Mesothelial cell of epicardium (in vitro differentiated cells): ENCODE measurements at places on chromosomes 2 and 18.

DNA sequence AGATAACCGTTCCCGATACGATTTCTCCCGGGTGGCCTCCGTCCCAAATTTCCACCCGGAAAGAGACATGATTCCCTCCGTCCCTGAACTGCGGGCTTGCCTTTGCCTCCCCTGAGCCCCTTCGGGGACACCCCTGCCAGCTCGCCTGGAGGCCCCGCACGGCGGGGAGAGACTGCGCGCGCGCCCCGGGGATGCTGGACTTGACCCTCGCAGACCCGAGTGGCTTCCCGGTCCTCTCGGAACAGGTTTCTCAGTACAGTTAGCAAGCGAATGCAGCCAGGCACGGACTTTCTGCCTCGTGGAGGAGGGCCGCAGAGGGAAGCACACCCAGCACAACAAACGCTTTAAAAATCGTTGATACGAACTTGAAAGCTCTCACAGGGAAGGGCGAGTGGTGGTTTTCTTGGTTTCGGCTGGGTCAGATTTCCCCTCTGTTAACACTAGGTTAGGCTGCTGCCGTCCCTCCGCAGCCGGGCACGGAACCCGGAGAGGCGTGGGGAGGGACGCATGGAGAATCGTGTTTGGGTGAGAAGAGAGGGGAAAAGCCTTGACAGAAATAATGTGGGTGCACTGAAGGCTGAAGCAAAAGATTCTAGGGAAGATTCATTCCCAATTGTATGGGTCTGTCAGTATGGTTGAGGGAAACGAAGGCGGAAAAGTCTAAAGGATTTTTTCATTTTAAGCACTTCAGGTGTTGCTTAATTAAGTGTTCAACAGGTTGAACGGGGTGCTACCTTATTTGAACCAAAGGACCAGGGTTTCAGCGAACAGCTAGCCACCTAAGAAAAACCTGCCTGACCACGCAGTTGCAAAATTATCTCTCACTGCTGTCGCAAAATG is 916 bp downstream of the TNFRSF11A start:
- peaks cover 88% of the 10 kb centered on the region for H3K27me3 ChIP-seq
- no peak for DNase-seq
- peaks cover 25% of the 10 kb centered on the region for H3K4me1 ChIP-seq

GRCh38 chr2:67290451-67291290 is 106.5 kb upstream of the ETAA1 start:
- H3K4me1 ChIP-seq: peaks cover 31% of the 10 kb centered on the region
- no peaks in the 10 kb centered on the region for H3K27me3 ChIP-seq
- no peaks in the 10 kb centered on the region for H3K36me3 ChIP-seq
- no peak overlapping the region for H3K4me3 ChIP-seq
- DNase-seq: no peak
- no peak overlapping the region for H3K27ac ChIP-seq

DNA sequence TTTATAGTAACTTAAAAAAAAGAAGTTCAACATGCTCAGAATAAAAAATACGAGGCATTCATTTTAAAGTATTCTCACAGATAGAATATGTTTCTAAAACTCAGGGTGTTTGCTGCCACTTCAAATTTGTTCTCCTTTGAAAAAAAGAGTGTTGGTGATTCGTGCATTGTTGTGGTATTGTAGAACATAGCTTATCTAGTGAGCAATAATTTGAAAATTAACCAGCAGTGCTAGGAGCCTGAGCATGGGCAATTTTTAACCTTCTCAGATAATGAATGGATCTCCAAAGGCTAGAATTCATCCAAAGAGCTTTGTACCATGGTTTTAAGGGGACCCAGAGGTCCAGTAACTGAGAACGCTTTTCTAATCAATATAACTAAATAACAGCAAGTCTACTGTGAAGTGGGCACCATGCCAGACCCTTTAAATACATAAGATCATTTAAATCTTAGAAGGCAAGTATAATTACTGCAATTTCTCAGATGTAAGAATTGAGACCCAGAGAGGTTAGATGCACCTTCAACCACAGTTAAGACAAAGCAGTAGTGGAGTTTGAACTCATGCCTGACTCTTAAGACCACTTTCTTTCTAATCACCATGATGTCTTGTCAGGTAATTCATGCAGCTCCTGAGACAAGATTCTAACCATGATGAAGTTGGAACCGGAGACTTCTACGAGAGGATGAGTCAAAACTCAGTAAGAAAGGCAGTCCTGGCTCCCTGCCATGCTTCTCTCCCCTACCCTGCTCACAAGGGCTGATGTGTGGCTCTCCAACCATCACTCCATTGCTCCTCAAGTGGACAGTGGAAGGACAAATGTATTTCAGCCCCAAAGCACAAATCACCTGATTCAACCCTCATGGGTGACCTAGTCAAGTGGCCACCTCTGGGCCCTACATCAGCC is 3.4 kb downstream of the CYRIA start:
- no peak for DNase-seq
- H3K27me3 ChIP-seq: peaks cover 18% of the 10 kb centered on the region
- no peak overlapping the region for H3K4me3 ChIP-seq
- H3K27ac ChIP-seq: no peak overlapping the region
- peaks cover 26% of the 10 kb centered on the region for H3K4me1 ChIP-seq

DNA sequence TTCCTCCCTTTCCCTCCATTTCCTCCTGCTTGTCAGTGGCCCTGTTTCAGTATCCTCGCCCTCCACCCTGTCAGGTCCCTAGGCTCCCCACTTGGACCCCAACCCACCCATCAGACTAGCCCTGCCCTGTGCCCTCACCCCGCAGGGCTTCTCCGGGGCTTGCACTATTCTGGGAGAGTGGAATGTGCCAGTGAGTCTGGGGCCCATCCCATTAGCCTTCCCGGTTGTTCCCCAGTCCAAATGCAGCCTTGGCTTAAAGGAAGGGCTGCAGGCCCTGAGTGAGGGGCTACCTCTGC is 45.5 kb downstream of the MYO7B start:
- peaks cover 9% of the 10 kb centered on the region for H3K27me3 ChIP-seq
- H3K27ac ChIP-seq: no peak overlapping the region
- peaks cover 6% of the 10 kb centered on the region for H3K4me1 ChIP-seq
- no peak for DNase-seq
- H3K4me3 ChIP-seq: no peak overlapping the region

DNA sequence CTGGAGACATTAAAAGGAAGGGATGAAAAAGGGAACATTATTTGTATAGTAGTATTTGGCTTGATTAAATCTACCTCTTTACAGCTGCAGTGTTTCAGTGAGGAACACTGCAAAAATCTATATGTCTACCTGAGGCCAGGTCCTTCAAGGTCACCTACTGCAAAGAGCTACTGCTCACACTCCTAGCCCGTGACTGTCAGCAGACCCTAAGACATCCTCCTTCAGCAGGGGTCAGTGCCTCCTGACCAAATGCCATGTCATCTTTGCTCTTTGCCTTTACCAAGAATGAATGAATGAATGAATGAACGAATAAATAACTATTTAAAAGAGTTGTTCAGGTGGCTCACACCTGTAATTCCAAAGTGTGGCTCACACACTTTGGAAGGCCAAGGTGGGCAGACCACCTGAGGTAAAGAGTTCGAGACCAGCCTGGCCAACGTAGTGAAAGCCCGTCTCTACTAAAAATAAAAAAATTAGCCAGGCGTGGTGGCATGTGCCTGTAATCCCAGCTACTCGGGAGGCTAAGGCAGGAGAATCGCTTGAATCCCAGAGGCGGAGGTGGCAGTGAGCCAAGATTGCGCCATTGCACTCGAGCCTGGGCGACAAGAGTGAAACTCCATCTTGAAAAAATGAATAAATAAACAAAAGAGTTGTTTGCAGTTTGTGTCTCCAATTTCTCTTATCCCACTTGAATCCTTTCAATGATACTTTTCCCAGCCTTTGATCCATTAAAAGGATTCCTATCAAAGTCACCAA is 84.3 kb upstream of the GRB14 start:
- peaks cover 27% of the 10 kb centered on the region for H3K36me3 ChIP-seq
- no peak overlapping the region for H3K4me3 ChIP-seq
- peaks cover 4% of the 10 kb centered on the region for H3K4me1 ChIP-seq
- peak overlapping the region; percentile 54 for H3K27ac ChIP-seq
- H3K27me3 ChIP-seq: no peaks in the 10 kb centered on the region
